Fibroblast of skin of right biceps (primary cell): ENCODE measurements at places on chromosomes 7 and 10.
A peak's percentile ranks its signal among the peaks of the same experiment; 100 is the strongest.

DNA sequence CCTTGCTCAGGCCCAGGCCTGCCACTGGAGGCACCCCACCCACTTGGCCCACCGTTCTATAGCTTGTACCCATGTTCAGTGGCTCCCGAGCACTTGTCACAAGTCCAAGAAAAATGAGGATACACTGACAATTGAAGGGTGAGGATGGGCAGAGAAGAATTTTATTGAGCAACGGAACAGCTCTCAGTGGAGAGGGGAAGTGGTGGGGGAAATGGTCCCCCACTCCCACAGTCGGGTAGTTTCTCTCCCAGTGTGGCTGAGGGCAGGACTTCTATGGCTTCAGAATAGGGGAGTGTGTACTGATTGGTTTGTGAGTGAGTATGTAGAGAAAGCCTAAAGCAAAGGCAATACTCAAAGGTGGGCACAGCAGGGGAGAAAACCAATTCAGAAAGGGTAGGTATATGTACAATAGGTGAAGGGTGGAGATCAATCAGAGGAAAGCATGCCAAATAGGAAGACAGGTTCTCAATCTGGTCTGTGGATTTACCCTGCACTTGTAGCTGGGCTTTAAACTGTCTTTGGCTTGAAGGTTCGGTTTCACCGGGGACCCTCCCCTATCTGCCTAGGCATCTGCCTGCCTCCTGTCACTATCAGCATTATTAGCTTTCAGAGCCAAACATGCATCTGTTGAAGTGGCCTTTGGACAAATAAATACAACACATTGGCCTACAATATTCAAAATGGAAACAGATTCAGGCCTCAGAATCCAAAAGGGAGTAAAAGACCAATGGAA is 8.9 kb upstream of the TSPAN13 start:
- no peak for DNase-seq

DNA sequence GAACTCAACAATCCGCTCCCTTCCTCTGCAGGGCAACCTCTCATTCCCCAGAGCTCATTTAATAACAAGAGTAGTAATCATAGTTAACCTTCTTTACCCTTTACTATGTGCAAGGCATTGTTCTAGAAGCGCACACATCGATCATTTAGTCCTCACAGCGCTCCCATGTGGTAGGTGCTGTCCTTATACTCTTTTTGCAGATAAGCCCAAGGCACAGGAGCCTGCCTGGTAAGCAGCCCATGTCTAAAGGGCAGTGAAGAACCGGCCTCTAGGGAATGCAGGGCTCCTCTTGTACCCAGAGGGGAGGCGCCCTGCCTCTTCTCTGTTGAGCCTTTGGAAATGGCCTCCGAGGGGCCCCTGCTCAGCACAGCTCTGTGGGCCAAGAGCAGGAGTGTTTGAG is 14.3 kb downstream of the CHST3 start:
- DNase-seq = no peak

DNA sequence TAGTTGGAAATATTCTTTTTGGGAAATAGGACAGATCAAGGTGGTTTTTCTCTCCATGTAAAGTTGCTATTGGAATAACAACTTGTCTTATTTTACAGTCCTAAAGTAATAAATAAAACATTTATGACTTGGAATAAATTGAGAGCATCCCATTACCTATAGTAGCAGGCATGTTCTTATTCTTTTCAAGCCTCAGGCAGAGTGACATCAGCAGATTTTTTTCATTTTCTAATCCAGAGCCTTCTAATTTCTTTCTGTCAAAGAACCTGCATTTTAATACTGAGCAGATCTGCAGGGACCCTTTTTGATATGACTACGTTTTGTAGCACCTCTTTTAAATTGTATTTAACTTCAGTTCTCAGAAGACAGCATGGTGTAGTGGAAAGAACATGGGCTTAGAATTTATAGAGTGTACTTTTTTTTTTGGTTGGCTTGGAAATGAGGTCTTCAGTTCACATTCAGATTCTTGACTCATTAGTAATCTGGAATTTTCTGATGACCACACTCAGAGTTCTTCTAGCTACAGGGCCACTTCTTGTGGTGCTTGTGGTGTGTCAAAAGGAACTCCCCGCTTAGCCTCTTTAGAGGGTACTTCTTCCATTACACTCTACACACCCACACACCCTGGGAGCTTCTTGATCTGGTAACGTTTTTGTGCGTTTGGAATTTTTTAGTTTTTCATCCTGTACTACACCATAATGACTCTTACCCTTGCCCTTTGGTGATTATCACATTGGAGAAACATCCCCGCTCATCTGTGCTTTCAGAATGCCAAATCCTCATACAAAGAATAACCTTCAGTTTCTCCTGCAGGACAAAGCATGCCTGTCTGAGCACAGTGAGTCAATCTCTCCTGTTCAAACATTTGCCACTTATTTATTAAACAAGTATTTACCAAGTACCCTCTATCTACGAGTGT is 34.6 kb downstream of the AGK start:
- peak; percentile 91 for DNase-seq

- peak; percentile 52 for DNase-seq
Measured at GRCh38 chr10:7121154-7121797, 289.6 kb downstream of the SFMBT2 start.

DNA sequence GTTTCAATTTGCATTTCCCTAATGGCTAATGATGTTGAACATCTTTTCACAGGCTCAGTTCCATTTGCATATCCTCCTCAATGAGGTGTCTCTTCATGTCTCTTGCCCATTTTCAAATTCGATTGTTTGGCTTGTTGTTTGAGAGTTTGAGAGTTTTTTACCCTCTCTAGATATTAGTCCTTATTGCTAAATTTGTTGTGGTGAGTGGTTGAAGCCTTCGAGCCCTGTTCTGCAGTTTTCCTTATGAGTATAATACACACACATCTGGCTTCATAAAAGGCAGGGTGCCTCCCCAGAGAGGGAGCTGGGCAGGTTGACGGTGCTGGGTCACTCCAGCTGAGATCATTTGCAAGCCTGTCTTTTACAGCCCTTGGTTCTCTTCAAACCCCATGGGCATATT is 65.1 kb downstream of the RGS10 start:
- no peak for DNase-seq

DNA sequence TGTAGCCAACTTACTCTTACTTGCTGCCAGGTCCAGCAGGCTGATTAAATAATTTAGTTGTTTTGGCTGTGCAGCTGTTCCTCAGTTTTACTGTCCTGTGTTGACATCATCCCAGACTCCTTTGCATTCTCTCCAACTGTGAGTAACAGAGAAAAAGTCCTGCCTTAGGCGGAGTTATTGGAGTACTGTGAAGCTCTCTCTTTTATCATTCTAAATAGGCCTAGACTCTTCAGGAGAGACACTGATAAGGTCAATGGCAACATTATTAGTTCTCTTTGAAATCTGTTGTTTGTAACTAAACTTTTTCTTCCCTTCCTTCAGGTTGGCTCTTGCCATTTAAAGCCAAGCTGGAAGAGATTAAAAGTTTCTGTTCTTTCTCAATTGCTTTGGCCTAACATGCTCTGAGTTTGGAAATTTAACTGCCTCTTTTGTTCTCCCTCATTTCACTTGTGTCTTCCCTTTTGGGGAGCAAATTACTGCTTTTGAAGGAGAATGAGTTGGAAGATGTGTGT is 215.7 kb upstream of the CSTF2T start:
- peak; percentile 42 for DNase-seq

DNA sequence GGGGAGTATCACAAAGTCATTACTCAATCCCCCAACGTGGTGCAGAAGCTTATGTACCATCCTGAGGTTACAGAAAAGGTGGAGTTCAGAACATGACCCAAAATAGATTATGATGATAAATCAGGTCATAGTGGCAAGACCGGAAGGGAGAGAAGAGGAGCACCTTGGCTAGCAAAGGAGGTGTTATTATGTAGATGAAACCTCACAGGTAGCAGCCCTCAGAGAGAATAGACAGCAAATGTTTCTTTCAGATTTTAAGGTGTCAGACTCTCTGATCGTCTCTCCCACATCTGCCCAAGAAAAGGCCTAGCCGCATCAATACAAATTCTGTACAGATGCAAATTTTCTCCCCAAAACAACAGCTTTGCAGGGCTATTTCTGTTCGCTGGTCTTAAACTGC is 88.3 kb upstream of the SEMA3D start:
- DNase-seq = no peak
